ENCODE measurements at places on chromosomes 6 and 20.
A peak's percentile ranks its signal among the peaks of the same experiment; 100 is the strongest.

DNA sequence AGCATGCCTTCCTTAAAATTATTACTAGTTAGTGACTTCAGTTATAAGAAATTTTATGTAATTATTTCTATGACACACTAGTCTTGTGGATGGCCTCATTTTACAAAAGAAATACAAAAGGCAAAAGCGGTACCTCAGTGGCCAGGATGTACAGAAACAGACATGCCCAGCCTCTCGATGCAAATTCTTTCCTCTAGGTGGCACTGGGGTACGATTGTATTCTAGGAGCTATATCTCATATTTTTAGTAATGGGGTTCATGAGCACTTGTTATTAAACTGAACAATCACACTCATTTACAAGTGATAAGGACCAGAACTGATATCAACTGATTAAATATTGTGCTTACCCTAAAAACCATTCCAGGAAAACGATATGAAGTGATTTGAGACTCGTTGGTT, 59.8 kb downstream of the SOD2 start:
- peak; percentile 50 for DNase-seq

DNA sequence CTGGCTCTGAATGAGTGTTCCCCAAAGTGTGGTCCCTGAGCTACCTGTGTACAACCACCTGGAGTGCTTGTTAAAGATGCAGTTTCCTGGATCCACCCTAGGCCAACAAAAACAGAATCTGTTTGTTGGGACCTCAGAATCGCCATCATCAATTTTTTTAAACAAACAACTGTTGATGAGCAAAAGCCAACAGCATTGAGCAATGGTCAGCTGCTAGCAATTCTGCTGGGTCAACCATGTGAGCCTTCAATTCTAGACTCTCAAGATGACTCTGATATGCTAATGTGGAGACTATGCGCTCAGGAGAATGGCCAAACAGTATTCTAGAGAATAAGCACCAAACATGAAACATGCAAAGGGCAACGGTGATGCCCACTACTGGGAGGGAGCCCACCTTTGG, 64.4 kb upstream of the IYD start:
- no peak for DNase-seq

- no peak for DNase-seq
Measured at GRCh38 chr20:31390490-31390889, at the start of gene DEFB119. DEFB119 (minus strand) TSS chr20:31390590; CDS start chr20:31390483, 107 bp downstream.

DNA sequence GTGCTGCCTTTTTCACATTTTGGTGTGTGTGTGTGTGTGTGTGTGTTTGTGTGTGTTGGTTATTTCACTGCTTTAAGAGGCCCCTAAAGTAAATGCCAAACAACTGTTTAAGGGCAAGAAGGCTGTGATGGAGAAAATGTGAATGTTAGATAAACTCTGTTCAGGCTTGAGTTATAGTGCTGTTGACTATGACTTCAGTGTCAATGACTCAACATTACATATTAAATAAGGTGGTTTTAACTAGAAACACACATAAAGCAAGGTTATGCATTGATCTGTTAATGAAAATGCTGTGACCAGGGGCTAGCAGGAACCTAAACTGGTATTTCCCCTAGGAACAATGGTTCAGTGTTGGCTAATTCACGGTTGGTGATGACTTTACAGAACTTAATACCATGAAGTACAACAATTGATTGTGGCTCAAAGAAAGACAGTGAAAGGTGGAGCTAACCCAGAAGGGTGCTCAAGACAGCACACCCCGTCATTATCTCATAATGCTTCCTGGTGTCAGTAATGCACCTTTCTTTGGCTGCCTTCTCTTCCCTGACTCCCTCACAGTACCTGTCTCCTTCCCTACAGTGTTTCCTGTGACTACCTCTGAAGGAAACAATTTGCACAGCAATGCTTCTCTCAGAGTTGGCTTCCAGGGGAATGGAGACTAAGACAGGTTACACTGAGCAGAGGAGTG, 116.1 kb downstream of the RIN2 start:
- DNase-seq = no peak

GRCh38 chr6:33632558-33633039, 11.5 kb downstream of the ITPR3 start:
- DNase-seq = peak; percentile 78

Data from HEK293T (cell line).